ENCODE measurements at places on chromosomes 5 and 9. TPM values are rescaled to one million over a fixed set of nuclear protein-coding genes. Genes with fewer than 3 reads are reported as not detected.

TXN gene
- total RNA-seq: 370 TPM

CER1 gene
- not detected for total RNA-seq

SNX24 gene
- 32.9 TPM for total RNA-seq

ANKH gene
- total RNA-seq: 16.1 TPM

CCDC69 gene
- total RNA-seq: 2.0 TPM

PTGR1 gene
- total RNA-seq: 77.0 TPM

SHISAL2B gene
- total RNA-seq: not detected

C9orf153 gene
- total RNA-seq: 0.25 TPM

PLAC8L1 gene
- not detected for total RNA-seq

Data from uterine smooth muscle cell (primary cell).